ENCODE measurements at places on chromosomes 6 and 20. TPM values are rescaled to one million over a fixed set of nuclear protein-coding genes. Genes with fewer than 3 reads are reported as not detected.
A peak's percentile ranks its signal among the peaks of the same experiment; 100 is the strongest.

DNA sequence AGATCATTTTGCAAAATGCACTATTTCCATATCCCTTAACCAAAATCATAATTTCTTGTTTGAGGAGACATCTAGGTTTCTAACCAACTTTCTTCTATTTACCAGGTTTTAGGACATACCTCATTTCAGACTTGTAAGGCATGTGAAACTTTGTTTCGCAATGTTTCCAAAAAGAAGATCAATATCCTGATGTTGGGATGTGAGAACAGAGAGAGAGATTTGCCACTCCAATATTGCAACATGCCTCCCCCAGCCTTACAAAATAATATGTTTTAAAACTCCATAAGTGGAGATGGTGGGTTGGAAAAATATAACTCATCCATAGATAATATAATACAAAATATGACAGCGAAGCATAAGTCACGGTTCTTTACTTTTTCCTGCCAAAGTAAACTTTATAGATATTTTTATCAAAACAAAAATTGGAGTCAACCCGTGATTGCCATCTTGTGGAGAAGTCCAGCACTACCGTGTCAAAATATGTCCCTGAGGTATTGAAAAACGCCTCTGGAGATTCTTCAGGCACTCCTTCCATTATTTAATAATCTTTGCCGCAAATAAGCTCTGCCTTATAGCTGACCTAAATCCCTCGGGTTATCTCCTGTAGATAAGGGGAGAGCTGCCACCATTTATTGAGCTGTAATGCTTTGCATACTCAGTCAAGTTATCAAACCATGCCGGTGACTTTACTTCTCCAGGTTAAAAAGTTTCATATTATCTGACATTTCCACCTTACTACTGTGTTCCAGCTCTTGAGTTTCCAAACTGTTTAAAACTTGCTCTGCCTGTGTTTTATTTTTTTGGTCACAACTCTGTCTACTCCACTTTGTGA, 534.2 kb downstream of the HACE1 start:
- no peaks in the 10 kb centered on the region for H3K27me3 ChIP-seq
- H3K36me3 ChIP-seq = no peaks in the 10 kb centered on the region
- peak overlapping the region; percentile 17 for H3K27ac ChIP-seq
- no peak overlapping the region for H3K4me3 ChIP-seq
- peaks cover 4% of the 10 kb centered on the region for H3K4me1 ChIP-seq

- no peaks in the 10 kb centered on the region for H3K36me3 ChIP-seq
- H3K4me1 ChIP-seq = peaks cover 4% of the 10 kb centered on the region
- peak; percentile 33 for DNase-seq
- no peak overlapping the region for H3K4me3 ChIP-seq
- H3K27ac ChIP-seq = no peak overlapping the region
Observed at GRCh38 chr20:24657878-24658620, 188.6 kb downstream of the SYNDIG1 start.

- no peaks in the 10 kb centered on the region for H3K36me3 ChIP-seq
- DNase-seq = peak; percentile 49
- no peak overlapping the region for H3K27ac ChIP-seq
- no peaks in the 10 kb centered on the region for H3K4me1 ChIP-seq
Observed at GRCh38 chr6:52317841-52318581, 33.5 kb upstream of the MCM3 start.

- H3K4me3 ChIP-seq = no peak overlapping the region
- DNase-seq = no peak
- H3K27ac ChIP-seq = no peak overlapping the region
Observed at GRCh38 chr6:31243508-31243907, 28.4 kb downstream of the HLA-C start.

- DNase-seq = no peak
- H3K4me3 ChIP-seq = no peak overlapping the region
- no peaks in the 10 kb centered on the region for H3K36me3 ChIP-seq
- H3K4me1 ChIP-seq = no peaks in the 10 kb centered on the region
- H3K27ac ChIP-seq = no peak overlapping the region
Observed at GRCh38 chr6:89216411-89216810, 747 bp downstream of the GABRR1 start.

GRCh38 chr6:128363020-128363813, 157.2 kb downstream of the PTPRK start:
- peaks cover 6% of the 10 kb centered on the region for H3K4me1 ChIP-seq
- H3K27me3 ChIP-seq = no peaks in the 10 kb centered on the region
- no peak overlapping the region for H3K4me3 ChIP-seq
- DNase-seq = peak; percentile 64

DNA sequence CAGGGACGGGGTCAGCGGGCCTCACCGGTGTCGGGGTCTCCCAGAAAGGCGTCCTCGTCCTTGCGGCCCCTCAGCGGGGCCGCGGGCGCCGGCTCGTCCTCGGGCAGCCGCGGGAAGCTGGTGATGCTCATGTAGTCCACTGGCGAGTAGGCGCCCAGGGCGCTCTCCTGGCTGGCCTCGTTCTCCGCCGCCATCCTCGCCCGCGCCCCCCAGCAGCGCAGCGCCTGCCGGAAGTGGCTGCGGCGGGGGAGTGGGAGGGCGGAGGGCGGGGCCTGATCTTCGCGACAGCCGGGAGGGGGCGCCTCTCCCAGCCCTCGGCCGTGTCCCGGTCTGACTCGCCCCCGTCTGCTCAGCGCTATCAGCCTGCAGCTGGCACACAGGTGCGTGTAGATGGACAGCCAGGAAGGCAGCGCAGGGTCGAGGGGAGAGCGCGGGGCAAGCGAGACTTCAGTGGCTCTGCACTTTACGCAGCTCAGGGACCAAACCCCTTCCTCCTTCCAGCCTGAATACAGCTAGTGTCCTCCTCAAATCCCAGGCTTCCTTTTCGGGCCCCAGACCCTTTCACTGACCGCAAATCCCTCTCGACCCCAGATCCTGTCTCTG, at the start of gene GGT7:
Gene GGT7 (minus strand): TSS at position 235 of the 603 bp plus-strand sequence. CDS start 41 bp downstream, at position 194.
- no peaks in the 10 kb centered on the region for H3K36me3 ChIP-seq
- peak within 1 kb of the TSS; percentile 4 for H3K27ac ChIP-seq
- peaks cover 11% of the 10 kb centered on the region for H3K4me1 ChIP-seq

GRCh38 chr6:118665011-118665410, 13.6 kb upstream of the CEP85L start:
- H3K4me1 ChIP-seq = peaks cover 22% of the 10 kb centered on the region
- no peak for DNase-seq
- H3K36me3 ChIP-seq = no peaks in the 10 kb centered on the region
- H3K27ac ChIP-seq = no peak overlapping the region
- no peak overlapping the region for H3K4me3 ChIP-seq
- H3K27me3 ChIP-seq = no peaks in the 10 kb centered on the region

- no peak within 1 kb of the TSS for H3K4me3 ChIP-seq
- DNase-seq = peak; percentile 2
- no peaks in the 10 kb centered on the region for H3K36me3 ChIP-seq
- H3K4me1 ChIP-seq = no peaks in the 10 kb centered on the region
Observed at GRCh38 chr6:32666420-32667300, at the start of gene HLA-DQB1. Gene HLA-DQB1, minus strand, starts transcription at chr6:32666657. Its CDS starts 50 bp downstream, at chr6:32666607.

- no peaks in the 10 kb centered on the region for H3K27me3 ChIP-seq
- H3K4me1 ChIP-seq = peaks cover 2% of the 10 kb centered on the region
- no peak overlapping the region for H3K27ac ChIP-seq
Observed at GRCh38 chr6:89375427-89376267, 23.1 kb upstream of the UBE2J1 start.

DNA sequence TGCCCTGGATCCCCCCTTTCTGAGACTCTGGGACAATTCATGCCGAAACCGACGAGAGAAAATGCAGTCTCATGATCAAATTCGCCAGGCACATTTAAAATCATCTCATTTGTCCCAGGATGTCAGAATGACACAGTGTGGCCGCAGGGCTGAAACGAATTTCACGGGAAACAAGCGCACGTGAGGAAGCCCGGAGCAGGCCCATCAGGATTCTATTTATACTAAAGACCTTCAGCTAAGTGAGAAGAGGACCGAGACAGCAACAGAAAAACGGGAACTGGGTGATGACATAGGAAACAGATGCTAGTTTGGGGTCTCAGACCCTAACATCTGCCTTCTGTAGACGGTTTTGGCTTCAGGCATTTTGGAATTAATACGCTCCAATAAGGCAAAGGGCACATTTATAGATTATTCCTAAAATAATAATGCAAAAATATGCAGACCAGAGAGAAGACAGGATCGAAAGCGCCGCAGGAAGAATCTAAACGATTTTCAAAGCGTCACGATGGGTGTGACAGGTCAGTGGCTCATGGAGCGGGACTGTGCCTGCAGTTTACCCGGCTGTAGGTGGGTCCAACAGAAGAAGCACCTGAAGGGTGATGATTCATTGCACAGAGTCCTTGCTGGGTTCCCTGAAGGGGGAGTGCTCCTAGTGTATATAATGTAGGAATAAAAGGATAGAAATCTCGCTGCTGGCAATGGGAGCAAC, 80.8 kb upstream of the MPC1 start:
- H3K36me3 ChIP-seq = peaks cover 13% of the 10 kb centered on the region
- H3K4me3 ChIP-seq = no peak overlapping the region
- DNase-seq = no peak
- no peak overlapping the region for H3K27ac ChIP-seq

DNA sequence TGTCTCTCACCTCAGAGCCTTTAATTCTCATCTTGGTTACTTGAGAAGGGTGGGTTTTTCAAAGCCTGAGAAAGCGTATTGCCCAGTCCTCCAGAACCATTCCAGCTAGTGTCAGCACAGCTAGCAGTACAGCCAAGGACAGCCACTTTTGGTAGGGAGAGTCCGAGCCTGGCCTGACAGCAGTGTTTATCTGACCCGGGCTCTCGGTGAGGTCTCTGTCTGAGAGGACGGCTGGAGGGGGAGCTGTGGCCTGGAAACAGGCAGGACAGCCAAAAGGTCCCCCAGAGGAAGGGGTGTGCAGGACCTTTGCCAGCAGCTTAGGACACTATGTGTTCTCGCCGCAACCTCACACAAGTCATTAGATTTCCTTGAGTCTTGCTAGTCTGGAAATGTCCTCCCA, 38.8 kb downstream of the LYRM2 start:
- H3K36me3 ChIP-seq = no peaks in the 10 kb centered on the region
- H3K27ac ChIP-seq = no peak overlapping the region
- no peak overlapping the region for H3K4me3 ChIP-seq
- no peaks in the 10 kb centered on the region for H3K4me1 ChIP-seq

- H3K4me3 ChIP-seq = no peak overlapping the region
- no peak overlapping the region for H3K27ac ChIP-seq
- DNase-seq = no peak
- no peaks in the 10 kb centered on the region for H3K27me3 ChIP-seq
- H3K36me3 ChIP-seq = no peaks in the 10 kb centered on the region
Observed at GRCh38 chr6:83958241-83958685, 75.3 kb upstream of the MRAP2 start.

DNA sequence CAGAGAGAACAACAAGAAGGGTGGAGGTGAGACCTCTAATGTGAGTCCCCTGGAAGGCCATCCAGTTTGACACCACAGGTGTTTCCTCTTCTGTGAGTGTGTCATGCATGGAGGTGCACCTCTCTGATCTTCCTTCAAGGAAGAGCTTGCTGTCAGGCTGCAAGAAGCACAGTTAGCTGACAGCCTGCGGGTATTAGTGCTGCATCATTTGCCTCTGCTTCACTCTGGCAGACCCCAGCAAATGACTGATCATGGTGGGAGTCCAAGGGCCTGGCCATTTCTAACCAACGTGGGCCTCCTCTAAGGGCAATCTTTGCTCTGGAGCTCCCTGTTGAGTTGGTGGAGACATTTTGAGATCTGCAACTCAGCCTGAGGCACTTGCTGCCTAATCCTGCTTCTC, 206.3 kb downstream of the EPHA7 start:
- H3K27ac ChIP-seq = no peak overlapping the region
- DNase-seq = no peak
- no peaks in the 10 kb centered on the region for H3K36me3 ChIP-seq
- H3K27me3 ChIP-seq = no peaks in the 10 kb centered on the region
- H3K4me3 ChIP-seq = no peak overlapping the region

GRCh38 chr6:149233056-149233715, 84.3 kb upstream of the TAB2 start:
- DNase-seq = peak; percentile 78
- H3K27ac ChIP-seq = no peak overlapping the region
- H3K4me1 ChIP-seq = peaks cover 4% of the 10 kb centered on the region
- no peaks in the 10 kb centered on the region for H3K36me3 ChIP-seq
- H3K4me3 ChIP-seq = no peak overlapping the region

GRCh38 chr6:161815965-161816364, 542.1 kb upstream of the AGPAT4 start:
- no peaks in the 10 kb centered on the region for H3K4me1 ChIP-seq
- no peak overlapping the region for H3K4me3 ChIP-seq

The ARFGEF2 gene
- 30.8 TPM for total RNA-seq

The FABP7 gene
- not detected for total RNA-seq

The LST1 gene
- not detected for total RNA-seq

The TXLNB gene
- 1.5 TPM for total RNA-seq

Data from fibroblast of lung (primary cell).